Fibroblast of the aortic adventitia (primary cell): ENCODE measurements at places on chromosomes 4 and X. TPM values are rescaled to one million over a fixed set of nuclear protein-coding genes. Genes with fewer than 3 reads are reported as not detected.

Gene UTP14A
- total RNA-seq = 19.1 and 34.1 TPM in 2 replicates

Gene NHSL2
- 3.9 and 6.8 TPM in 2 replicates for total RNA-seq

Gene CDX4
- total RNA-seq = not detected in 2 replicates

Gene WWC2
- 21.5 and 47.0 TPM in 2 replicates for total RNA-seq

Gene FOXR2
- not detected in 2 replicates for total RNA-seq

Gene LRRC66
- total RNA-seq = 0.81 TPM in 1 of 2 replicates, not detected in the other

Gene PAGE5
- total RNA-seq = not detected in 2 replicates

Gene VMA21
- total RNA-seq = 28.9 and 78.9 TPM in 2 replicates

Gene TCEAL5
- not detected in 2 replicates for total RNA-seq

Gene RASL11B
- total RNA-seq = 0.63 TPM in 1 of 2 replicates, not detected in the other

Gene MMAA
- 9.2 and 15.9 TPM in 2 replicates for total RNA-seq

Gene SSX2
- not detected in 2 replicates for total RNA-seq

Gene RAI2
- total RNA-seq = 0.33 and 4.0 TPM in 2 replicates

Gene ANAPC4
- 30.7 and 35.2 TPM in 2 replicates for total RNA-seq
